ENCODE measurements at places on chromosomes 16 and 17.

GRCh38 chr17:71902894-71903506, 217.8 kb upstream of the SOX9 start:
- no peak for DNase-seq

DNA sequence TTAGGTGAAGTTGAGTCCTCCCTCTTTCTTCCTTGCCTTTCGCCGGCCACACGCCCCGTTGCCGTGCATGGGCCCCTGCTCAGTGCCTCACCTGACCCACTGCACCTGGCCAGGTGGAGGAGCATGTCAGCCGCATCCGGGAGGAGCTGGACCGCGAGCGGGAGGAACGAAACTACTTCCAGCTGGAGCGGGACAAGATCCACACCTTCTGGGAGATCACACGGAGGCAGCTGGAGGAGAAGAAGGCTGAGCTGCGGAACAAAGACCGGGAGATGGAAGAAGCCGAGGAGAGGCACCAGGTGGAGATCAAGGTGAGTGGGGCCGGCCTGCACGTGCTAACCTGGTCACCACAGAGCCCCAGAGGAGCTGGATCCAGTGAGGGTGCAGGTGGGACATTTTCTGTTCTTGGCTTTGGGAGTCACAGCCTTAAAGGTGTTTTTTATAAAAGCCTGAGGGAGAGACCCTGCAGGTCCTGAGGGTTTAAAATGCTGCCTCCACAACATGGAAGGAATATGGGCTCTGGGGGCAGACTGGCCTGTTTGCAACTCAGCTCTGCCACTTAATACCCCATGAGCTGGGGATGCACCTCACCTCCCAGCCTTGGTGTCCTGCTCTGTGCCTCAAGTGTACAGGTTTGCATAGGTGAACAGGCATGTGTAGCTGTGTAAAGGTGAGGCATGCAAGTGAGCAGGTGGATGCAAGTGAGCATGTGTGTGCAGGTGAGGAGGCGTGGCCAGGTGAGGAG, 12.1 kb upstream of the DBNDD1 start:
- no peak for DNase-seq

- peak; percentile 43 for DNase-seq
Measured at GRCh38 chr16:27972500-27972899, 91.0 kb downstream of the GSG1L start.

DNA sequence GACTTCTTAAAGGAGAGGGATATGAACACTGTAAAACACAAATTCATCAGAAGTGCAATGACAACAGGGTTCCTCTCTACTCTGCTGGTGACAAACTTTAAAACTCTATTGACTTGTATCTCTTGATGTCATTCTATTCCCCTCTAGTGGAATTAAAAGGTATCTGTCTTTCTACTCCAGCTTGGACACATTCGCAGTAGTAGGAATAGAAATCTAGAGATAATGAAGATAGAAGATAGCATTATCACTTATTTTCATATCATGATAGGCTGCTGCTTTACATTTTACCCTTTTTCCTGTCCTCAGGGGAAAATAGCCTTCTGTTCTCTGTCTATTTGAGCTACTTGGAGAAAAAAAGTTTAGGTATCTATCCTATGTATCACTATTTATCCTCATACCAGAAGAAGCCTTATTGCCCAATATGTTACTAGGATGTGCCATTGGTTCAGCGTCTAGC, 209.6 kb upstream of the CACNG5 start:
- peak; percentile 25 for DNase-seq

DNA sequence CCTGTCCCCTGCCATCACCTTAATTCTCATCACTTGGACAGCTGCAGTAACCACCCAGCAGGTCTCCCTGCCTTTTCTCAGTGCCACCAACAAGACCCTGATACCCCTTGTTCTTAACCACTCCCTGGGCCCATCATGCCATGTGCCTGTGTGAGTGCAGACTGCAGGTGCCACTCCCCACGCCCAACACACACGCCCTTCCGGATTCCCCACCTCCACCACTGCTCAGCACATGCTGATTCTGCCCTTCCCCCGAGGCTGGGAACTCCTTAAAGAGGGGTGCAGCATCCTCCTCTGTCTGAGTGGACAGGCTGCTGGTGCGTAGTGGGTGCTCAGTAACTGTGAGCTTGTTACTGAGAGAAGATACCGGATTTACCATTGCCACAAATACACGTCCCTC, 52.4 kb downstream of the PLD6 start:
- no peak for DNase-seq

- no peak for DNase-seq
Measured at GRCh38 chr16:4859190-4859899, 12.1 kb downstream of the UBN1 start.

DNA sequence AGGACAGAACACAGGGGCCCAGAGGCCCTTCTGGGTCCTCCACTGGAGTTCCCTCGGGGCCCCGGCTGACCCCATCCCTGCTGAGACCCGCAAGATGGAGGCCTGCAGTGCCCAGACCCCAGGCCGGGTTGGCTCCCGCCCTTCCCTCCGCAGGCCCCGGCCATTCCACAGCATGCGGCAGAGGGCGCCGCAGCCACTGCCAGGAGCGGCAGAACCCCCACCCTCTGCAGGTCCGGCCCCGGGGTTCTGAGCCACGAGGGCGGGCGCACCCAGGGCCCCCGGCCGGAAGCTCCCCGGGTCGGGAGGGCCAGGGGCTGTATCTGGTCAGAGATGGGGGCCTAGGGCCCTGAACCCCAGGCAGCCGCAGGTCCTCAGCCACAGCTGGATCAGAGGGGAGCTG, 2.4 kb upstream of the PERCC1 start:
- DNase-seq = peak; percentile 19

DNA sequence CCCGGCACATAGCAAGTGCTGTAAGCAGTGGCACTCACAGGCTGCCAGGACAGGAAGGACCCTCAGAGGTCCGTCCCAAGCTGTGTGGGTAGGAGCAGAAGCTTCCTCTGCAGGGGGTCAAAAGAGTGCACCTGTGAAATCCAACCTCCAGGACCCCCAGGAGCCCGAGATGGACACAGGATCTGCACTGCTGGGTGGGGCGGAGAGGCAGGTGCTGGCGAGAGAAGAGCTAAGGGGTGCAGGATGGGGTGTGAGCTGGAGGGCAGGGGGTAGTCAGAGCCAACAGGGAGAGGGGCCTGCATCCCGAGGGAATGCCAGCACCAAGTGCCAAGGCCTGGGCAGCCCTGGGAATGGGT, 650 bp upstream of the AANAT start:
- no peak for DNase-seq

DNA sequence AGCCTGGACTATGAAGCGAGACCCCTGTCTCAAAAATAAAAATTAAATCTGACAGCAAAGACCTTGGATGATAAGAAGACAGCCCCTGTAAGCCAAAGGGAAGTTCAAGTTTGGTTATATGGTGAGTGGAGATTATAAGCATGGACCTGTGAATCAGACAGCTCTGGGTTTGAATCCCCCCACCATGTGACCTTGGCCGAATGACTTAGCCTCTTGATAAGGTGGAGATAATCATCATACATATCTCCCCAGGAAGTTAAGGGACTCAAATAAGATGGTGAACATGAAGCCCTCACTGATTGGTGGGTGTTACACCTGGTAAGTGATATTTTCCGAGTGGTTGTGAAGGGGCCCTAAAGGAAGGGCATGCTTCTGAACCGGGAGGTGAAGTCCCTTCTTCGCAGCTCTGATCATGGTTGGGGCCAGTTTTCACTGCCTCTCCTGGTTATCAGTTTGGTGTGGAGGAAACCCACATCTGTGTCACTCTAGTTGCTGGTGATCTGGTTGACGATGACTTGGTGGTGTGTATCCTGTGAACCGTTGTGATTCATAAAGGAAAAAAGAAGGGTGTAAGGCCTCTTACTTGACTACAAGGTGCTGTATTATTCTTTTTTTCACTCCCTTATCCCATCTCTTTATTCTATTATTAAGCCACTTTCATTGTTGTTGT, 61.7 kb upstream of the CLEC18A start:
- DNase-seq = no peak

- DNase-seq = peak; percentile 90
Measured at GRCh38 chr16:11328172-11329070, 16.8 kb upstream of the RMI2 start.

DNA sequence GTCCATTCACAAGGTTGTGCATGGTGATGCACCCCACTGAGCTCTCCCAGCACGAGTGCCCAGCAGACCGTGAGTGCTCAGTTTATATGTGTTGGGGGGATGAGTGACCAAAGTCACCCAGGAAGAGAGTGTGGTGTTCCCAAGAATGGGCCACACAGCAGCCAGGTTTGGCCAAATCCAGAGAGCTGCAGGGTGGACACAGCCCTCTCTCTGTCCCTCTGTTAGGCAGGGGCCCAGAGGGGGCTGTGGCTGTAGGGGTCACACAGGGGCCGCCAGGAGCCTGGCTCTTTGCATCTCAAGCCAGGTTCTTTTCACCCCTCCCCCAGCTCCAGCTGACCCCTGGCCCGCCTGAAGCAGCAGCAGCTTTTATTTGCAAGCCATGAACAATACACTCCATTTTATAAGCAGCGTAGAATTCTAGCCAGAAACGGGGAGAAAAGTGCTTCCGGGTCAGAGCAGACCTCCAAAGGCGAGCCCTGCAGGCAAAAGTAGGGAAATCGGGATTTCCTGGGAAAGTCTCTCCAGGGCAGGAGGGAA, 13.3 kb downstream of the COTL1 start:
- no peak for DNase-seq

DNA sequence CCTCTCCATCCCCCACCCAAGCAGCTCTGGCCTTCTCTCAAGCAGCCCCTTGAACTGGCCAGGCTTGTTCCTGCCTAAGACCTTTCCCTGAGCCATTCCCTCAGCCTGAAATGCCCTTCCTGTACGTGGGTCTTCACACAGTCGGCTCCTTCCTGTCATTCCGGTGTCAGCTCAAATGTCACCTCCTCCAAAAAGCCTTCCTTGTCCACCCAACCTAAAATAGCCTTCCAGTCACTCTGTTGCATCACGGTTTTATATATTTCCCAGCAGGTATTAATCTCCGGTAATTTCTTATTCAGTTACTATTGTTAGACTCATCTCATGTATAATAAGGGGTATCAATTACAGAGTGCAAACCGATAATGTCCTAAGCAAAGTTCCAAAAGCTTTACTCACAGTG, 51.8 kb downstream of the C17orf67 start:
- no peak for DNase-seq

DNA sequence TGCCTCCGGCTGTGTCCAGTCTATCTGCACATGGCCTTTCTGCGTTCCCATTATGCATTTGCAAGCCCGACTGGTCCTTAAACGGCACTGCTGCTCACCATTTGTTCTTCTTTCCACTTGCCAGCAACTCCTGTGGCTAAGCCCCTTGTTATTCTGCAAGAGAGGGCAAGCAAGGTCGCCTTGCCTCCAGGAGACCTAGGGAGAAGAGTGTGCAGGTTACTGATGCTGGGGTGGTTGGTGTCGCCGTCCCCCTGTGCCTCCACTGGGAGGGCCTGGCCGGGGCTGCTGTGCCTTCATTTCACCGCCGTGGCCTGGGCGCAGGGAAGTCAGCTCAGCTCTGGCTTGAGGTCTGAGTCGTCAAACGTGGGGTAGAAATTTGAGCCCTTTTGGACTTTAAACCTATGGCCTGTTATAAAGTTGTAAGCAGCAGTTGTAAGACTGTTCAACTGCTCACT, 12.7 kb downstream of the SLC6A4 start:
- DNase-seq = no peak

GRCh38 chr17:81738801-81739393, 26.8 kb downstream of the SLC25A10 start:
- no peak for DNase-seq

All from MV-4-11 (cell line).